ENCODE measurements at places on chromosomes 11 and 22.

GRCh38 chr11:112526699-112527416 lies 266.2 kb upstream of the PLET1 start:
- DNase-seq, result no peak

DNA sequence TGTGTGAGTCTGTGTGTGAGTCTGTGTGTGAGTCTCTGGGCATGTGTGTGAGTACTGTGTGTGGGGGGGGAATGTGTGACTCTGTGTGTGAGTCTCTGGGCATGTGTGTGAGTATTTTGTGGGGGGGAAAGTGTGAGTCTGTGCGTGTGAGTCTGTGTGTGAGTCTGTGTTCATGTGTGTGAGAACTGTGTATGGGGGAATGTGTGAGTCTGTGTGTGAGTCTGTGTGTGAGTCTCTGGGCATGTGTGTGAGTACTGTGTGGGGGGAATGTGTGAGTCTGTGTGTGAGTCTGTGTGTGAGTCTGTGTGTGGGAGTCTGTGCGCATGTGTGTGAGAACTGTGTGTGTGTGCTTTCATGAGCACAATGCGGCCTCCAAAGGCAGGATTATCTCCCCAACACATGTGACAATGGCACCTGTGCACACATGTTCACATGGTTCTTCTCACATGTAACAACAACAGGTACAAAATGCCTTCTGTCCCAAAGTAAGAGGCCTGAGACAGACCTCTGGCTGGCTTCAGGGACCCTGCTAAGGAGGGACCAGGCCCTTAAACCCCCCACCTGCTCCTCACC lies 1.6 kb downstream of the CD5 start:
- no peak for DNase-seq

GRCh38 chr11:61555051-61555969 lies 25.6 kb downstream of the SYT7 start:
- no peak for DNase-seq

GRCh38 chr11:67640021-67640757 lies 626 bp upstream of the TBX10 start:
- DNase-seq, result peak; percentile 66

GRCh38 chr11:24312464-24313238 lies 184.2 kb upstream of the LUZP2 start:
- DNase-seq, result no peak

GRCh38 chr11:40125054-40125453 lies 1334.4 kb downstream of the LRRC4C start:
- no peak for DNase-seq

DNA sequence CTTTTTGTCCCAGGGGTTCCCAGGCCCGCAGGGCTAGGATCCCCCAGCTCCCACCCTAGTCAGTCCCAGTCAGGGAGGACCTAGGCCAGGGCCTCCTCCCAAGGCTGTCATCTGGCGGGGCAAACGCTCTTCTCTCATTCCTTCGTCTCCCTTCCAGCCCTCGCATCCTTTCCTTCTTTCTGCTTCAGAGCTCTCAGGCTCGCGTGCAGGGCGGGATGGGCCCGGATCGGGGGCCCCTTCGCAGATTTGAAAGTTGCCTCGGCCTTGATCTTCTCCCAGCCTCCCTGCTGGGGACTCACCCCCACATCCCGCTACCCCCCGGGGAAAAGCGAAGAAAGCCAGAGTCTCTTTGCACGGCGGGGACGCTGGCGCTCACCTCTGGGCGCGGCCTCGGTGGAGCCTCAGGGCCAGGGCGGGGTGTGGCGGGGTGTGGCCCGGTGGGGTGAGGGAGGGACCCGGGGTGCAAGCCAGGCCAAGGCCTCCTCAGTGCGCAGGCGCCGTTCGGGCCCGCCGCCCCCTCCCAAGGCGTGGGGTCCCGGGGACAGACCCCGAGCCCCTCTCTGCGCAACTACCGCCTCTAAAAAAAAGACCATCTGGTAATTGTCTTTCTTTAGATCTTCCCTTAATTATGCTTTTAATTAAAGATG lies 14.8 kb upstream of the PAX6 start:
- DNase-seq, result no peak

DNA sequence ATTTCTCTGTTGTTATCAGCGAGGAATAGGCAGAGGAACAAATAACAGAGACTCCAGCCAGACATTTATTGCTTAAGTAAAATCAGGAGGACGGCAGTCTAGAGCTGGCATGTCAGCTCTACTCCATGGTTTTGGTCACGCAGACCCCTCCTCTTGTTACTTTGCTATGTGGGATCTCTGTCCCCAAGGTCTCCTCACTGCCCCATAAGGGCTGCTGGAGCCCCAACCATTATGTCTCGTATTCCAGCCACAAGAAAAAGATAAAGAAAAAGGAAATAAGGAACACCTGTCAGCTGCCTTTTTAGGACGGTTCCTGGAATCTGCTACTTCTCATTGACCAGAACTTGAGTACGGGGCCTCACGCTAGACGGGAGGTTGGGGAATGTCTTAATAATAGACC lies 70.4 kb downstream of the ELFN2 start:
- DNase-seq, result no peak

DNA sequence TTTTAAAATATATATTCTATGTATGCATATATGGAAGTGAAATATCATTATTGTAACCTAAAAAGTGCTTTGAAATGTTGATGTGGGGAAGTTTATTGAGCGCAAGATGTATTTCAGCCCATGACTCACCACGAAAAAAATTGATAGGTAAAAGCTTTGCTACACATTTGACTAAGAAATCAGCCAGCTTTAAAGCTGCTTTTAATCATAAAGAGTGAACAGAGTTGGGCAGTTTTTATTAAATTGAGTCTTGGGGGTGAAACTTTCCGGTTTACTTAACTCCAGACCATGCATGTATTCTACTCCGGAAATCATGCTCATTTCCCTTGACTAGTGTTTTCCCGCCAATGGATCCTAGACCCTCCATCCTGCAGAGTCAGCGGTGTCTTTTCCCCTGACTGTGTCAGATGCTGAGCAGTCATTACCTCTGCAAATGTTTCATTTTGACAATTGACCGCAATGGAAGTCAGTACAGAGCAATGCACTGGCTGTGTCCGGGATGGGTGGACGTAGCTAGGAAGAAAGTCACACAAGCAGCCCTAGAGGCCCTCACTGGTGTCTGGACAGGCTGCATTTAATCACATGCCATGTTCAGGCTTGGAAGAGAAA lies 47.2 kb upstream of the MPEG1 start:
- DNase-seq, result no peak

GRCh38 chr11:33984682-33985389 lies 66.7 kb upstream of the CAPRIN1 start:
- DNase-seq, result no peak

GRCh38 chr11:59183771-59184170 lies 11.8 kb downstream of the DTX4 start:
- DNase-seq, result no peak

- no peak for DNase-seq
These were observed 472.6 kb downstream of the BUD13 start for GRCh38 chr11:116300232-116300631.

GRCh38 chr11:45304111-45304991 lies 18.2 kb upstream of the SYT13 start:
- DNase-seq, result no peak

DNA sequence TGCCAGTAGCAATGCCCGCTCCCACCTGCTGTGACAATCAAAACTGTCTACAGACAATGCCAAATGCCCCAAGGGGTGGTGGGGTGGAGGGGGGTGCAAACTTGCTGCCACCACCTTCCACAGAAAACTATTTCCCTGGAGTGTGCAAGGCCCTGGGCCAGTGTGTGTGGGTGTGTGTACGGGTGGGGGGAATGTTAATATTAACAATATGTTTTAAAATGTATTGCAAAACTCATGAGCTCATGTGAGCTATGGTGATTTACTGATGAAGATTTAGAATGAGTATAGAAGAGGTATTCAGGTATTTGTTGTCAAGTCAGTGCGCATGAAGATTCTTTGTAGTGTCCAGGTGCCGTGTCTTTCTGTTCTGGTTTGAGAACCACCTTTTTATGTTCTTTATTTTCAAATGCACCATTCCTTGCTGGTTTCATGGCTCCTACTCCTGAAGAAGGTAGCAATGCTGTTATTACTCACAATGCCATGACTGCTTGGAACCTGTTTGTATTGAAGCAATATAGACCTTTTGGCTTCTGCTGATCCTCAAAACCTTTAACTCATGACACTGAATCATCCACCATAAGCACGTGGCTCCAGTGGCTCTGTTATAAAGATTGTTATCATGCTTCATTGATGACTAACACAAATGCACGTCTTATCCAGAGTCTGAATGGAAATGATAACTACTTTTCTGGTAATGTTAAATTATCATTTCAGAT lies 29.9 kb upstream of the AQP11 start:
- DNase-seq, result no peak

GRCh38 chr22:47207387-47207786 lies 444.9 kb downstream of the TBC1D22A start:
- no peak for DNase-seq

DNA sequence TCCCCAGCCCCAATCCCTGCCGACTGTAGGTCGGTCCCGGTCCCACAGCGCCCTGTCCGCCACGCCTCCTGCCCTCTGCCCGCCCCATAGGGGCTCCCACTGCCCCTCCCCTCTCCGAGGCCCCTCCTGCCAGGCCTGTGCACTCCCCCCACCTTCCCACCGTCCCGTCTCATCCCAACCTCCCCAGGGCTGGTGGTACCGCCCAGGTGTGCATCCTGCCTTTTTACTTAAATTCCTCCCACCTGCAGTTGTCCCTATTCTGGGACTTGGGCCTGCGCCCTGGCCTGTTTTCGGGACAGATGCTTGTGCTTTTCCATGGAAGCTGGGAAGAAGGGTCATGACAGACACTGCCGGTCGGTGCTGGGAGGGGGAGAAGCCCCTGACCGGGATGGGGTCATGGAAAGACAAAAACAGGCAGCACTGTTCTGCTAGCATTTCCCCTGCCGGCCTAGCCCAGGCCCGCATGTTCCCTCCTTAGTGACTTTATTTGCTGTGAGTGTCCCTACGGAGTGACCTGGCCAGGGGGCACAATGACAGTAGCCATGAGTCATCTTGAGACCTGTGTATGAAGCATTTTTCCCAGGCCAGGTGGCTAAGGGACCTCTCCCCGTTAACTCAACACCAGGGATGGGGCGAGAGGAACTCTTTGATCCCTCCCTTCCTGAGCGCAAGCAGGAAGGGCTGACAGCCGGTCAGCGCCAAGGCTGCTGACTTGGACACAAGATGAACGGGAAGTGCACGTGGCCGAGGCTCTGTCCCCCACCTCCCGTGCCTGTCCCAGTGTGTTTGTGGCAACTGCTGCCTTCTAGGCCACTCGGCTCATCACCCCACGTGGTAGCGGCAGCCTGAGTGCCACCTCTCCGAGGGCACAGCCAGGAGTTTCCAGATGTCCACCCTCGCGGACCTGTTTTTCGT lies 7.1 kb downstream of the TBX1 start:
- DNase-seq, result no peak

DNA sequence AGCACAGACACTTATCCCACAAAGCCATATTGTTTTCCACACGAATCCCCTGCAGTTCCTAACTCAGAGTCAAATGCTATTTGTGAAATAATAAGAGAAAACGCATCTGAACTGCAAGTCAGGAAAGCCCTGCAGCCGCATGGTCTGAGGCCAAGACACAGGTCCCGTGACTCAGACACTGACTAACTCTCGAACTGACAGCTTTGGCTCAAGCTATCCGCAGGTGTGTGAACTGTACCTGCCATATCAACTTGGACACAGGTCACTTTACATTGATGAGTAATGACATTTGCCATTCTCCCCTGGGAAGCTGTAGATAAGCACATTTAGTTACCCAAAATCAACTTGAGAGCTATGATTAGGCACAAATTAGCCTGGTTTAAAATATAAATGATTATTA lies 34.9 kb upstream of the NFRKB start:
- no peak for DNase-seq

DNA sequence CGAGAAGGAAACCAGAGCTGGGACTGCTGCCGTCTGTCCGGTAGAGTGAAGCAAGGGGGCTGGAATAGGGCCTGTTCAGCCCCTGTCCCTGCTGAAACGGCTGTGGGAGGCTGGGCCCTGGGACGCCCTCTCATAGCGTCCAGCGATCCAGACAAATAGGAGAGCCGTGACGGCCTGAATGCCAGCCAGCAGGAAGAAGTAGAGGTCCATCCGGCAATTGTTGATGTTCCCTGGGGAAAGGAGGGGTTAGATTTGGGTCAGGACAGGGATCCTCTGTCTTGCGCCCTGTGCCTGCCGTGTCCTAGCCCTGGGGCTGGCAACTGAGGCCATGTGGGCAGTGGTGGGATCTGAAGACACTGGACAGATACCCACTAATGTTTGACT lies 12.9 kb downstream of the TMEM132A start:
- no peak for DNase-seq

- DNase-seq, result no peak
These were observed 15.0 kb downstream of the USH1C start for GRCh38 chr11:17528906-17529843.

DNA sequence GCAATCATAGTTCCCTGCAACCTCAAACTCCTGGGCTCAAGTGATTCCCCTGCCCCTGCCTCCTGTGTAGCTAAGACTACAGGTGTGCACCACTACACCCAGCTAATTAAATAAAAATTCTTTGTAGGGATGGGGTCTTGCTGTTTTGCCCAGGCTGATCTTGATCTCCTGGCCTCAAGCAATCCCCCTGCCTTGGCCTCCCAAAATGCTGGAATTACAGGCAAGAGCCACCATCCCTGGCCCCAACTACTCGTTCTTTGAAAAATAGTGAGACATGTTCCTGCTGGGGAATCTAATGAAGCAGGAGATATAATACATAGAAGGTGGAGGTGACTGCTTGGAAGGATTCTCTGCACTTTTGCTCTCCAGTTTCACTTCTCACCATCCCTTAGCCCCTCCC lies 40.1 kb upstream of the RFPL3 start:
- DNase-seq, result no peak

- no peak for DNase-seq
These were observed 55.0 kb upstream of the USP47 start for GRCh38 chr11:11786771-11787170.

- no peak for DNase-seq
These were observed 43.6 kb upstream of the PRR5 start for GRCh38 chr22:44658311-44658953.

DNA sequence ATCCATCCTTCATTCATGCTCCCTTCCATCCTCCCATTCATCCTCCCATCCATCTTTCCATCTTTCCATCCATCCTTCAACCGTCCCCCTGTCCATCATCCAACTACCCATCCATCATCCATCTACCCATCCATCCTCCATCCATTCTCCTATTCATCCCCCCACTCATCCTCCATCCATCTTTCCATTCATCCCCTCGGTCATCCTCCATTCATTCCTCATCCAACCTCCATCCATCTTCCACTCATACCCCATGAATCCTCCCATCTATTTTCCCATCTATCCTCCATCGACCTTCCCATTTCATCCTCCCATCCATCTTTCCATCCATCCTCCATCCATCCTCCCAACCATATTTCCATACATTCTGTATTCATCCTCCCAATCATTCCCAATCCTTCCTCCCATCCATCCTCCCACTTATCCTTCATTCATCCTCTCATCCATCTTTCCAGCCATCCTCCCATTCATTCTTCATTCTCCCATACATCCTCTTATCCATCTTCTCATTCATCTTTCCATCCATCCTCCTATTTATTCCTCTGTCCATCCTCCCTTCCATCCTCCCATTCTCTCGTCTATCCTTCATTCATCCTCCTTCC lies 29.9 kb downstream of the IGLL1 start:
- DNase-seq, result no peak

- peak; percentile 55 for DNase-seq
These were observed 106.1 kb downstream of the SLC1A2 start for GRCh38 chr11:35313066-35313759.

- no peak for DNase-seq
These were observed 17.7 kb upstream of the NNMT start for GRCh38 chr11:114278342-114279065.
